ENCODE measurements at places on chromosomes 1 and 21.

DNA sequence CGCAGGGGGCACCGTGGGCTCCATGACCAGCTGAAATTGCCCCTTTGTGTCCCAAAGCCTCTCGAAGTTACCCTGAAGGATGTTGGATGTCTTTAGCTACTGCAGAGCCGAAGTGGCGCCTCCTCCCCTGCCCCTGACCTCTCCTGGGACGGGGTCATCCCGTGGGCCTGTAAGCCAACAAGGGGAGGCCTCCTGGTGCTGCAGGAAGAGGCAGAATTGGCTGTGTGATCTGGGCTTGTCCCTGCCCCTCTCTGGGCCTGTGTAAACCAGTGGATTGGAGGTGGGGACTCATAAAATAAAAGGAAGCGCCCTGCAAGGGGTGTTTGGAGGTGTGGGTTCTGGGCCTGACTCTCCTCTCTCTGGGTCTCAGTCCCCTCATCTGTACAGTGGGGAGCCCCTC lies 2.1 kb upstream of the TAS1R2 start:
- no peak for DNase-seq

DNA sequence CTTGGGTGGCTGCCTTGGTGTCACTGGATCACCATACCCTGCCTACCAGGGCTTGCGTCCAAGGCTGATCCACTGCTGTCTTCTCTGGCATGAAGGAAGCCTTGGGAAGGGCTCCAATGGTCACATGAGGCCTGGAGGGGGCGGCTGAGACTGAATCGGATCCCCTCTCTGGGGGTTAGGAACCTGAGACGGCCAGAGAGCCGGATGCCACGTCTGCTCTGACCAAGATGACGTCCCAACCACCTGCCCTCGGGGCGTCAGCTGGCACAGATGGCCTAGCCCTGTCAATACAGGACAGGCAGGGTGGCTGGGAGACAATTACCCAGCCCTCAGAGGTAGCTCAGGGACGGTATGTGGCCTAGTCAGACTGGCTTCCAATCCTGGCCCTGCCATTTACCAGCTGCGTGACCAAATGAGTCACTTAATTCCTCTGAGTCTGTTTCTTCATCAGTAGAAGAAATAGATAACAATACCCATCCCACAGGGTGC lies 5.4 kb downstream of the TRIM62 start:
- peak; percentile 77 for DNase-seq

DNA sequence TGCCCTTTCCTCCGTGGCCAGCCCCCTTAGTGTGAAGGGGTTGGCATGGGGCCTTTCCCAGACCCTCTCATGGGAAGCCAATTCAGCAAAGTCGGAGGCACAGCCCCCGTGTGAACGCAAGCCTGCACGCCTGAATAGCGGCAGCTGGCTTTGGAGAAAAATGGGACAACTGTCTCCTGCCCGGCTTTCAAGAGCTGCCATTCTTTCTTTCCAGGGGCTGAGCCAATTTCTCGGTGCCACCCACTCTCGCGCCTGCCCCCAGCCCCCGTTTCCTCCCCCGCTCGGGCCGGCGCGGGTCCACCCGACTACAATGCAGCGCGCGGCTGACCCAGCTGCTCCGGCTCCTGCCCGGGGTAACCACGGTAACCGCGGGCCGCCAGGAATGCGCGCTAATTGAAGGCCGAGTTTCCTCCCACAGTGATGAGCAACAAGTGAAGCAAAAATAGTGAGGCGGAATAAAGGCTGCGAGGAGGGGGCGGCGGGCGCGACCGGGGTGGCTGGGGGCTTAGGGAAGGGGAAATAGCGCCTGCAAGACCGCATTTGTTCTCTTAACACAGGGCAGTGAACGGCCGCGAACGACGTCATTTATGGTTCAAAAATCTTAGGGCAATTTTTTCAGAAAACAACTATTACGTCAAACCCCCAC lies 27.8 kb downstream of the ILDR2 start:
- no peak for DNase-seq

DNA sequence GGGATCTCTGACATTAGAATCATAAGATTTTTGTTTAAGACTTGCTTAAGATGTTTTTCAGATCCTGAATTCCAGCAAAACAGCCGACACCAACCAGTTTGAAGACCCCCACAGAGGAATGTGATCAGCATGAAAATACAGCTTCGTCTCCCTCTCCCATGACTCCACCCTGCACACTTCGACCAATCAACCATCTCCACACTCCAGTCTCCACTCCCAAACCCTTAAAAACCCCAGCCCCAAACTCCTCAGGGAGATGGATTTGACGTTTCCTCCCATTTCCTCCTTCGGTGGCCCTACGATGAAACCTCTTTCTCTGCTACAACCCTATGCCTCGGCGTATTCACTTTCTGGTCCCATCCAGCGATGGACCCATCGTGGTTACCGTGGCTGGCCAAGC lies 30.1 kb upstream of the KIF26B start:
- DNase-seq, result no peak

DNA sequence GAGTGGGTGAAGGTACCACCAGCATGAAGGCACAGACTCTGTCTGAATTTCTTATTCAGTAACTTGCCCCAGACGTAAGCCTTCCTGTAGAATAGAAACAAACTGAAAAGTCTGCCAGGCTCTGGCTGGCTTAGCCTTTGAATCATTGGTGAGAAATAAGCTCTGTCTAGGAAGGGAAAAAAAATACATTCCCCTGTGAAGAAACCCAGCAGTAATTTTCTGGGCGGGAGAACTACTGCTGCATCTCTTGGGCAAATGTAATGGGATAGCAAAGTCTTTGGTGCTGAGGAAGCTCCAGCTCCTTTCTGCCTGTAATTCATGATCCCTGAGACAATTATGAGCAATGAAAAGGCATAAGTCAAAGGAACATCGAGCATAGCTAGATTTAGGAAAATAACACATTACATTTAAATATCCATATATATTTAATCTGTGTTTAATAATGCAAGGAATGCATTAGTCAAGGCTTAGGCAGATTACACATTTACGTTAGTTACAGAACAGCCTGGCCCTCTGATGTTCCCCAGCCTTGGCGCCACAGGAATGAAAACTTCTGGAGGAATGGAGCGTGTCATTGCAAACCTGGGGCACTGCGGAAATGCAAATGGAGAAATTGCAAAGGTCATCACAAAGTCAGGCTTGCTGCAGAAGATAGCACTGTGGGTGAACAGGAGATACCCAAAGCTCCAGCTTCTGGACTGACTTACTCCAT lies 216.3 kb upstream of the CAMK1G start:
- DNase-seq, result no peak

DNA sequence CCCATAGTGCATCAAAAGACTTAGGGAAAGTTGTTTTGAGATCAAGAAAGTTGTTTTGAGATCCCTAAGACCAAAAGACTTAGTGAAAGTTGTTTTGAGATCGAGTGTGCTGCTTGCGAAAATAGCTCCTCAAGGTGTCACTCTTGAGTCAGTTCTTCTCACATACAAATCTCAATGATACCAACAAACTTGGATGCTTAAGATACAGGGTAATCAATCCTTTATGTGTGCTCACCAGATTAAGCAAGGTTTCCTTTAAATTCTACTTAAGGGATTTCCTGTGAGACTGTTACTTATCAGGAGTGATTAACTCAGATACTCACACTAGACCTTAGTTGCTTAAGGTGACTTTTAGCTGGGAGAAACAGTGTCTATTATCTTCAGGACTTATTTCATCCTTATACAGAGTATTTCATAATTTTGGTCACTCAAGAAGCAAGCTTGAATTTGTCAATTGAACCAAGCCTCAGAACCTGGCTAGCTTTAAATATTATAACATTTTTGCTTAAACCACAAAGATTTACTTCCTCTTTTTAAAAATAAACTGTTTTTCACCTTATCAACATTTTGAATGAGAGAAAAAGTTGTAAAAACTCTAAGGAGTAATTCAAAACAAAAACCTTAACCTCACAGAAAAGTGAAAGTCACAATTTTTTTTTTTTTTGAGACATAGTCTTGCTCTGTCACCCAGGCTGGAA lies 8.0 kb upstream of the RLF start:
- DNase-seq, result peak; percentile 20

DNA sequence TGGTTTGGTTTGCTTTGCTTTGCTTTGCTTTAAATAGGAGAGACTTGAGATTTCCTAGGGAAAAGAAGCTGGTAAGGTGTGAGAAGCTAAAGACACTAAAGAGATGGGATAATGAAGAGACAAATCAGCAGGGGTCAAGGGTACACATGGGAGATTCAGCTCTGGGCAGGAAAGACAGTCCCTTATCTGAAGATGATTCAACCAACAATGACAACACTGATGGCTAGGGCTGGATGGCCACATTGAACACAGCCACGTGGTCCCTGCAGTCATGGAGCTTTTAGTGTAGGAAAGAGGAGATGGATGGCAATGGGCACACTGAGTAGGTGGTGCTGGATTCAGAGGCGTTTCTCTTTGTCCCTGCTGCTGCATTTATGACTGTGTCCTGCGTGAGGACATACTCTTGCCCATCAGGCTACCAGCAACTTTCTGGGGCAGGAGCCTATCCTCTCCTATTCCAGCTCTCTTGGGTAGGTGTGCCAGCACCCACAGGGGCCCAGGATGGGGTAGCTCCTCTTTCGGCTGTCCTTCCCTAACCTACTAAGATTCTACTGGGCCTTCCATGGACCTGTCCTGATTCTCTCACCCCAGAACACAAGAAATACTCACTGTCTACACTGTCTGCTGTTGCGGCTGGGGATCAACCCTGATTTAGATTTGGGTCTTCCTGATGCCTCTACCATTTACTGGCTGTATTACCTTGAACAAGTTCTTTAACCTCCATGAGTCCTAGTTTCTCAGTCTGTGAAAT lies 1.4 kb upstream of the SHISA4 start:
- DNase-seq, result no peak

DNA sequence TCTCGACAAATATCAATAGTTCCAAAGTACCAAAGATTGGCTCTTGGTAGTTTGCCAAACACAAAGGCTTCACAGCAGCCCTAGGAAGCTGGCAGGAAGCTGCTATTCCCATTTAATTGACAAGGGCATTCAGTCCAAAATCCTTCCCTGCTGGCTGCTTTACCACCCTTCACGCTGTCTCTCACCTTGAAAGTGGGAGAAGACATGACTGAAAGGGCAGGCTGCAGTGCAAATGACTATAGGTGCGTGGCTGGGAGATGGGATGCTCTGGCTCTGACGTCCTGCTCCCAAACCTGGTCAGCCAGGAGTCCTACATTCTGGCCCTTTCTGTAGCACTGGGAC lies 3.8 kb upstream of the CSF1 start:
- no peak for DNase-seq
